ENCODE measurements at places on chromosomes 5 and 9.

- no peak for DNase-seq
Measured at GRCh38 chr5:107570181-107570580, 100.6 kb downstream of the EFNA5 start.

DNA sequence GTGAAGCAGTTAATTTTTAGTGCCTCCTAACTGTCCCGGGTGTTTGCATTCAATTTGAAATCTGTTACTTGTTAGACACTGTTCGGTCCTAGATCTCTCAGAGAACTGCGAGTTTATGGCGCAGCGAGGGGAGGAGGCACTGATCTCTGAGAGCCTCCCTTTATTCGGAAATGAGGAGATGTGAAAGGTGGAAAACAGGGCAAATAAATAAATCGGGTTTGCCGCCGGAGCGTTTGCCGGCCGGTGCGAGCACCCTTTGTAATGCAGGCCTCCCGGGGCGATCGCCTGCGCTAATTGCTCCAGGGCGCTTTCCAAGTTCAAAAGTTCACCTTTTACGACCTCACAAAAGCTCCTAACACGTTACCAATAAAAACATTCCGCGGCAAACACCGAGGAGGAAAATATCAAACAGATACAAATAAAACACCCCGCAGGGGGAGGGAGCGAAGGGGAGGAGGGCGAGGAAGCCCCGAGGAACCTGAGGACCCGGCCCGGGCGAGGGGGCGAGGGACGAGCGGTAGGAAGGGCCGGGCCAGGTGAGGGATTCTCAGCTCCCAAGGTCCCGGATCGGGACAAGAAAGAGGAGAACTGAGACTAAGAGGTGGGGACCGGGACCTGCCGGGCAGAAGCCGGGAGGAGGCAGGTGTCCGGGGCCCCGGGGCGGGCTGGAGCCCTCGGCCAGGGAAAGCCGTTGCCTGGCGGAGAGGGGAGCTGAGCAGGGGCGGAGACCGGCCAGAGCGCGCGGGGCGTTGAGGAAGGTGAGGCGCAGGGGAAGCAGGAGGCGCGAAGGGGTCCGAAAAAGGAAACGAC lies 1.4 kb downstream of the NR6A1 start:
- no peak for DNase-seq

DNA sequence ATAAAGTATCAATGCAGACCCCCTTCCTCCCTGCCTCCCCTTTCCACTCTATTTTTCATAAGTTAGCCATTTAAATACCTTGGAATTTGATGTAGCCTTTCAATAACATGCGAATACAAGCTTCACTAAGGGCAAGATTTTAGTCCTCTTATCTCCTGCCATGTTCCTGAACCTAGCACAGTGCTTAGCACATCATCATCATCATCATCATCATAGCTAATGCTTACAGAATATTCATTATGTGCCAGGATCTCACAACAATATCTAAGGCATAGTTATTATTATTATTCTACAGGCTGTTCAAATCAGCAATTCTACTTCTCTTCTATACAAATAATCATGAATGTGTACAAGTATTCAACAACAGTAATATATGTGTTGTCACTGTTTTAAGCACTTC lies 20.4 kb downstream of the KLHL3 start:
- no peak for DNase-seq

GRCh38 chr5:56412601-56413379 lies 179.7 kb upstream of the ANKRD55 start:
- no peak for DNase-seq

- DNase-seq = no peak
Measured at GRCh38 chr5:81854485-81854884, 103.6 kb upstream of the SSBP2 start.

DNA sequence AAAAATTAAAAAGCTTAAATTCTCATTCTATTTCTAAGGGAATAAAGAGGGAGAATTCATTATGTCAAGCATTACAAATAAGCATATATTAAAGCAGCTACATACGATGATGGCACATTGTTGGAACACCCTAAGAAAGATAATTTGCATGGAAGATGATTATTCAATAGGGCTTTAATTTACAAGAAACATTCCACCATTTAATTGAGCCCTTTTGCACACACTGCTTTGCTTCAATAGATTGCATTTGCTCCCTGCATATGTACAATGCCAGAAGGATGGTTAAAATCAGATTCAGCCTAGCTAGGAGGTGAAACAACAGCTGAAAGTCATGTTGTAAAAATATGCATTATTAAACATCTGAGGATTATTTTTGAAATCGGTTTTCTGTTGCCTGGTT lies 21.8 kb downstream of the KIAA1958 start:
- DNase-seq = no peak

DNA sequence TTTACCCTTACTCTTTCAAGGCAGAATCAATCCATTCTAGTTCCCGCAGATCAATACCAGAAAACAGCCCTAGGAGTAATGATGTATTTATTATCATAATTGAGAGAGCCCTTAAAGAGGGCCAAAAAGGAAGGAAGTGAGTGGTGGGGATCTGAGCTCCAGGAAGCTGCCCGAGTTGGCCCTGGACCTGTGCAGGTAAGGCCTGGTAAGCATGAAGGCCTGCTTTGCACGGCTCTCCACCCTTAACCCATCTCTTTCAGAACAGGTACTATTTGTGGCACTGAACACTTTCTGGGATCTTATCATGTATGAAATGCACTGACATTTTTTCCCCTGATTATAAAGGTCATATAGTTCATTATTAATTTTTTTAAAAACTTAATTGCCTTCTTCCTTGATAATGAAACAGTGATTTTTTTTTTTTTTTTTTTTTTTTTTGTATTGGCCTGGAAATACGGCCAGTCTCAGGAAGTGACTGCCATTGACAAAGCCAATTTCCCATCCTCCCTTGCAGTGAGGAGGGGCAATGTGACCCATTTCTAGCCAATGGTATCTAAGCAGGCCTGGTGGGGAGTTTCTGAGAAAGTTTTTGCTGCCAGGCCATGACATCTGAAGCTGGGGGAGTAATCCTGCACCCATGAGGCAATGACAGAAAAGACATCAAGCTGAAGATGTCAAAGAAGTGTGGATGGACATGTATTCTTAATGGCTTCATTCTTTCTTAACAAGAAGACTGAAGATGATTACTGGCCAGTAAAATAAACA lies 6.3 kb upstream of the MVB12B start:
- DNase-seq = no peak

DNA sequence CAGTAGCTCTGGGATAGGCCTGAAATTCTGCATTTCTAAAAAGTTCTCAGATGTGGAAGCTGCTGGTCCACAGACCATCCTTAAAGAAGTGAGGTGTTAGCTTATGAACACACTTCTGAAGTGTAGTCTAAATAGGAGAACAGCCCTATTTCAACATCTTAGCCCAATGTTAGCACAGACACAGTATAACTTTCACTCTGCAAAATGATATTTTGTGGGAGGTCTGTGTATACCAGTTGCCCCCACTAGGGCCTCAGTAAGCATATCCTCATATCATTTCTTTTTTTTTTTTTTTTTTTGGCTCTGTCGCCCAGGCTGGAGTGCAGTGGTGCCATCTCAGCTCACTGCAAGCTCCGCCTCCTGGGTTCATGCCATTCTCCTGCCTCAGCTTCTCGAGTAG lies 7.5 kb upstream of the HABP4 start:
- no peak for DNase-seq

- no peak for DNase-seq
Measured at GRCh38 chr5:50711280-50711679, 44.8 kb downstream of the PARP8 start.

DNA sequence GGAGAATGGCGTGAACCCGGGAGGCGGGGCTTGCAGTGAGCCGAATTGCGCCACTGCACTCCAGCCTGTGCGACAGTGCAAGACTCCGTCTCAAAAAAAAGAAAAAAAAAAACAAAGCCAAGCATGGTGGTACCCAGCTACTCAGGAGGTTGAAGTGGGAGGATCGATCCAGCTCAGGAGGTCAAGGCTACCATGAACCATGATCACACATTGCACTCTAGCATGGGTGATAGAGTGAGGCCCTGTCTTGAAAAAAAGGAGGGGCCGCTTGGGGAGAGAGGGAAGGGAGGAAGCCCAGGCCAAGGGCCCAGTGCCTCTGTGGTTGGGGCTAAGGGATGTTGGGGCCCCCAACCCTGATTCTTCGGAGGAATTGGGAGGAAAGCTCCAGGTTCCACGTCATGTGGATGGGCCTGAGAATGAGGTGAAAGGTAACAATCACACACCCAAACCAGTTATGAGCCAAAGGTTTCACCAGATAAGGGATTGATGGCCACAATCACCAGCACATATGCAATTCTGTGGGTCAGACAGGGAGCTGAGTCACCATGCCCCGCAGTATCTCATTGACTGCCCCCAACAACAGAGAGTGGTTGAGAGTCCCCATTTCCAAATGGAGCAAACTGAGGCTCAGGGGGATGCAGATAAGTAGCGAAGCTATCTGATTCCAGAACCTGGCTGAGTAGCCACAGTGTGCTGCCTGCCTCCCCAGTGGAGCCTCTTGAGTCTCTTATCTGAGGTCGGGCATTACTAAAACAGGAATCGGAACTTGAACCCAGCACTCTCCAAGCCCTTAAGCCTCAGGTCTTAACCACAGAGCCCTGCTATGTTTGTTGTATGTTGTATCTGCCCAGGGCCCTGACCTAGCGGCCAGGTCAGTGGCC lies 20.5 kb downstream of the SWI5 start:
- no peak for DNase-seq

- DNase-seq = no peak
Measured at GRCh38 chr5:35540002-35540401, 77.7 kb upstream of the SPEF2 start.

GRCh38 chr9:33024966-33025571 lies at the start of gene DNAJA1:
DNAJA1 (plus strand) TSS chr9:33025273; CDS start chr9:33026485, 1,212 bp downstream.
- peak; percentile 98 for DNase-seq

DNA sequence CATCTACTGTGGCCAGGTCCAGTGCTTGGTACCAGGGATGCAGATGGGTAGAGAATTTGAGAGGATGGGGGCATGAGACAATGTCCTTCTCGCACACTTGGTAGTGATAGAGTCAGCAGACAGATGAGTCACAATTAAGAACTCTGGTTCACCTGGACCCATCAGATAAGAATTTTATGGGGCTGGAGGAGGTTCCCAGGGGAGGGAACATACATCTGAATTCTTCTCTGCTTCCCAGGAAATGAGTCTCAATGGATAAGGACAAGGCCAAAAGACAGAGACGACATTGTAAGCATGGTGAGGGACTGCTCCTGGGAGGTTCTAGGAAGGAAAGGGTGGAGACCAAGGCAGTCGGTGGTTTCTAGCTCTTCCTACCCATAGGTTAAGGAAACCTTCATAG lies 5.3 kb downstream of the SLC4A9 start:
- no peak for DNase-seq

DNA sequence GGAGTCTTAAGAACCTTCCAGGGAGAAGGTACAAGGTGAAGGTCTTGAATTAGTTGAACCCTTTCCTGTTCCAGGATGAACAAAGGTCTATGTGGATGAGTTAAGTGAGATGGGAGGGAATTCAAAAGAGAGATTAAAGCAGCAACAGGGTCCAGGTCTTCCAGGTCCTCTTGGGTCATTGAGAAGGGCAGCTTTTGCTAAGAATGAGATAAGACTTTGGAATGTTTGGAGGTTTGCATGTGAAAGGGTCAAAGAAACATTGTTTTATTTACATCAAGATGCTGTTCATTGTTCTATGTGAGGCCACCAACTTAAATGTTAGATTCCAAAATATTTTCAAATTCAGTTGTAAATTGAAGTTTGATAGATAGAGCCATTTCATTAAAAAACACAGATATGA lies 463.9 kb downstream of the ANXA1 start:
- no peak for DNase-seq

- no peak for DNase-seq
Measured at GRCh38 chr5:126615286-126615685, 14.5 kb downstream of the PHAX start.

- no peak for DNase-seq
Measured at GRCh38 chr9:86287013-86287412, 4.7 kb upstream of the ISCA1 start.

GRCh38 chr5:42641336-42642005 lies 115.1 kb upstream of the CCDC152 start:
- no peak for DNase-seq

DNA sequence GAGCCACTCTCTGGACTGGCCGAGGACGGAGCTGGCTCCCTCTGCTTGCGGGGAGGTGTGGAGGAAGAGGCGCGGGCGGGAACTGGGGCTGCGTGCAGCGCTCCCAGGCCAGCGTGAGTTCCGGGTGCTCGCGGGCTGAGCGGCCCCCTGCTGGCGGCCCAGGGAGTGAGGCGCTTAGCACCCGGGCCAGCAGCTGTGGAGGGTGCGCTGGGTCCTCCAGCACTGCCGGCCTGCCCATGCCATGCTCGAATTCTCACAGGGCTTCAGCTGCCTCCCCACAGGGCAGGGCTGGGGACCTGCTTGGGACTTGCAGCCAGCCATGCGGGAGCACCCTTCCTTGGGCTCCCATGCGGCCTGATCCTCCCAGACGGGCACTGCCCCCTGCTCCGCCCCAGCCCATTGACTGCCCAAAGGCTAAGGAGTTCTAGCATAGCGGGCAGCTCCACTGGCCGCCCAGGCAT lies 416.9 kb downstream of the MRPS30 start:
- no peak for DNase-seq

- DNase-seq = no peak
Measured at GRCh38 chr9:128082151-128082550, 14.1 kb downstream of the SLC25A25 start.

GRCh38 chr9:114655689-114656088 lies 1.9 kb downstream of the TEX53 start:
- DNase-seq = no peak

GRCh38 chr5:95895771-95896170 lies 65.9 kb downstream of the ELL2 start:
- no peak for DNase-seq

- no peak for DNase-seq
Measured at GRCh38 chr5:38725371-38725865, 120.4 kb upstream of the OSMR start.

- no peak for DNase-seq
Measured at GRCh38 chr5:91257301-91257700, 125.8 kb downstream of the ARRDC3 start.

DNA sequence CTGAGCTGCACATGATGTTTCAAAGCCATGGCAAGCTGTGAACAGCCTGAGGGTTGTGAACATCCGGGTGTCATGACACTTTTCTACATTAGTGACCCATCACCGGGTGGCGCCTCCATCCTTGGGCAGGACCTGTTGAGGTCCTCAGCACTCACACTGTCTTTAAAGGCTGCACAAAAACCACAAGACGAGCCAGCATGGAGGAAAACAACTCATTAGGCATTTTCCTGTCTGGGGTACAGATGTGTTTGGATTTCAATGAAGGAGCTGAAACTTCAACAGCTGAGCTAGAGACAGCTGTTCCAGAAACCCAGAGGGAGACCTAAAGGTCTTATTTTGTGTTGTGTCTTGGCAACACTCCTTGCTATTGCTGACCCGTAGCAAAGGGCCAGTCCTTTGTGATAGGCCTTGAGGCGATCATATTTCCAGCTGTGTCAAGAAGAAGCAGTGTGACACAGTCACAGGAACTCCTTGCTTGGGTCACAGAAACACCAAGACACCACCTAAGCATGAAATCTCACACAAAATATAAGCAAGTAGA lies 151.8 kb upstream of the VLDLR start:
- peak; percentile 68 for DNase-seq

GRCh38 chr9:99026956-99027298 lies 78.0 kb upstream of the TGFBR1 start:
- no peak for DNase-seq

All from left forelimb (tissue), 1 donor.